Progenitor cell of endocrine pancreas (in vitro differentiated cells): ENCODE measurements at places on chromosomes 16 and 17. TPM values are rescaled to one million over a fixed set of nuclear protein-coding genes. Genes with fewer than 3 reads are reported as not detected.

HSF4 gene
- 2.2 and 6.8 TPM in 2 replicates for total RNA-seq

KRTAP3-3 gene
- not detected in 2 replicates for total RNA-seq

DNA sequence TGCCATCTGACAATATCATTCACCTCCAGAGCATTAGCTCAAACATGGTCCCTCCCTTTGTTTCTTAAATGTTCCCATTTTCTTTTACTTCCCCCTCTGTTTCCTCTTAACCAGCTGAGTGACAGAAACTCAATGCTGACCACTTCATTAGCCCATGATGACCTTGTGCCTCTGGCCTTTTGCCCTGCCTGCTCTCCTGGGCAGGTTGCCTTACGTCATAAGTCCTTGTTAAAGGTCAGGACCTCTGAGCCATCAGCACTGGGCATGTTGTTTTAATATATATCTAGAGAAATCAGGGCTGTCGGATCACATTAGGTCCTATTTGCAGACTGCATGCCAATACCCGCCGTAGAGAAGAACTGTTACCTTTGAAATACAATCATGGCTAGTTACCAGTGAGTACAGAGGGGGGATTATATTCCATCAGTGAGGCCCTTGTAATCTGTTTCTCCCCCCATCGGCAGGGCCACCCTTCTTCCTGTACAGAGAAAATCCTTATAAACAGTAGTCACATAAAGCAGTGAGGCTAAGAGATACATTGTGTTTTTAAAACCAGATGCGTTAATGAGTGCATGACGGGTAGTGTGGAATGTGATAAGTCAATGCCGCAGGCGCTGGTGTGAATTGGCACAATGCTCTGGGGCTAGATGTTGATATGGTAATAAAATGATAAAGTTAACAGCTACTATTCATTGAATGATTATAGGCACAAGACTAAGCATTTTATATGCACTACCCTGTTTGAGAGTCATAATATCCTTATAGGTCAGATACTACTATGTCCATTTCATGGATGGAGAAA, 94.3 kb upstream of the ZFHX3 start:
- no peak for DNase-seq

- DNase-seq, result peak; percentile 6
These were observed 10.7 kb downstream of the SCGB1C2 start for GRCh38 chr17:147796-148740.

- DNase-seq, result no peak
These were observed 135.0 kb upstream of the FOXF1 start for GRCh38 chr16:86375364-86375763.

DNA sequence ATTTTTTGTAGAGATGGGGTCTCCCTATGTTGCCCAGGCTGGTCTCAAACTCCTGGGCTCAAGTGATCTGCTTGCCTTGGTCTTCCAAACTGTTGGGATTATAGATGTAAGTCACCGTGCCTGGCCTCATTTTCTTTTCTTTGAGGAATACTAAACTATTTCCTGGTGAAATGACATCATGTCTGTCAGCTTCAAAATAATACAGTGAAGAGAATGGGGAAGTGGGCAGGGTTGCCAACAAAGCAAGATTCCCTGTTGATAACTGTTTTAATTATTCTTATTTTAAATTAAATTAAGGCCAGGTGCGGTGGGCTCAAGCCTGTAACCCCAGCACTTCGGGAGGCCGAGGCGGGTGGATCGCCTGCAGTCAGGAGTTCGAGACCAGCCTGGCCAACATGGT, 21.1 kb downstream of the PIPOX start:
- no peak for DNase-seq

DNA sequence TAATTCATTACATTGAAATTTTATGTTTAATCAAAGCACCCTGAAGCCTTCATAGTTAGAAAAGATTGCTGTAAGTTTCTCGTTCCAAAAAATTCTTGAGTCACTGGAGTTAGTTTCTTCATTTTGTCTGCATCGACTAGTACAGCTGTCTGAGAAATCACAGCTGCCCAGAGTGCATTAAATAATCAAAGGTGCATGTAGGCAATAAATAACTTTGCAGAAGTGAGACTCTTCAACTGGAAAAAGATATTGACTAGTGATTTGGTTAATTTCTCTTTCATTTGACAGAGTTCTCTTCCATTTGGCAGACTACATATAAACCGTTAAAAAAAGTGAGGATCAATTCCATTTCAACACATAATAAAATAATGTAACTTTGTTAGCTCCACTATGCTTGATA, 234.0 kb downstream of the CNTNAP4 start:
- no peak for DNase-seq

GRCh38 chr17:69607162-69607834, 192.8 kb downstream of the MAP2K6 start:
- peak; percentile 22 for DNase-seq

TSPAN10 gene
- total RNA-seq, result 4.0 and 4.4 TPM in 2 replicates

PMP22 gene
- 0.93 and 1.2 TPM in 2 replicates for total RNA-seq

DNA sequence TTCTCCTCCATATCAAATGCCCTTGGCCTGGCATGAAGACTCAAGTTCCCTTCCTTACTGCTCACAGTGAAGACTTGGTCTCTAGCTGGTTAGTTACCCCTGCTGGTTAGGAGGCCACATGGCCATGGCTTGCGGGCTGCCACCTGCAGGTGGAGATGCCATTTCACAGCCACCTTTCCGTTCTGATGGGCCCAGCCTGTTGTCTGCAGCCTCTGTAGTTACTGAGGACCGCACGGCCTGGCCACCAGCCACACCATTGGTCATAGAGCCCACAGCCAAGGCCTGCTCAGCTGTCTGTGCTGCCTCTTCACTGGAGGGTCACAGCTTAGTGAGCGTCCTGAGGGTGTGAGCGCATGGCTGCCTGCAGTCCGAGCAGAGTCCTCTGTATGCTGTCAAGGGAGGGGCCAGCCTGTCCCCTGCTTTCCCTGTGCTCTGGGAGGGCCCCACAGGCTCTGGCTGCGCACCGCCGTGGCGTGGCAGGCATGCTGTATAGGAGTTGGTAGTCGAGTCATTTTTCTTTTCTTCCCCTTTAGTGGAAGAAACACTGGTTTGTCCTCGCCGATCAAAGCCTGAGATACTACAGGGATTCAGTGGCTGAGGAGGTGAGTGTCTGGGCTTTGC, 59.2 kb downstream of the PLD6 start:
- DNase-seq, result no peak

GRCh38 chr17:81346908-81347349, 48.3 kb upstream of the BAHCC1 start:
- no peak for DNase-seq

DNA sequence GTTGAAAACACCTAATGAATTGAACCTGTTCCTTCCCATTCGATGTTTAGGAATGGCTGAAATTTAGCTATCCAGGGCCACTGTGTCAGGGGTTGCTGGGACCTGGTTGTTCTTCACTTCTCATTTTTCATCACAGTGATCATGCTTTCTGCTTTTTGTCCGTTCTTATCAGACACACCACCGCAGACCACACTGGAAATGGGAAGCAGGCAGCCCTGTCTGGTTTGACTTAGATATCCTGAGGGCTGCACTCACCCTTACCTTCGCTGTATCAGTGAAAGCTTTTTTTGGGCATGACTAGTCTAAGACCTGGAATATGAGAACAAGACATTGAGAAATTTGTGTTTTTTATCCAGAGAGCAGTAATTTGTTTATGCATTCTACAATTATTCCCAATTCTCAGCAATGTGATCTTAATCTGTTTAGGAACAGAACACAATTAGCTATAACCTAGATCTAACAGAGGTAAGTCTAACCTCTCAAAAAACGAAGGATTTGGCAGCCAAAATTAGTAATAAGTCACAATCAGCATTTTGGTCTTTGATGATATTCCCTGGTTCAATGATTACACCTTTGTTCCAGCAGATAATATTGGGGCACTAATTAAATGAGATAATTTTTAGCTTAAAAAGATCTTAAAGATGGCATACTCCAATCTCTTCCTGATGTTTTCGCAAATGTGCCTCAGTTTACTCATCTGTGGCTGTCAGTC, 126.0 kb upstream of the GOT2 start:
- no peak for DNase-seq

DNA sequence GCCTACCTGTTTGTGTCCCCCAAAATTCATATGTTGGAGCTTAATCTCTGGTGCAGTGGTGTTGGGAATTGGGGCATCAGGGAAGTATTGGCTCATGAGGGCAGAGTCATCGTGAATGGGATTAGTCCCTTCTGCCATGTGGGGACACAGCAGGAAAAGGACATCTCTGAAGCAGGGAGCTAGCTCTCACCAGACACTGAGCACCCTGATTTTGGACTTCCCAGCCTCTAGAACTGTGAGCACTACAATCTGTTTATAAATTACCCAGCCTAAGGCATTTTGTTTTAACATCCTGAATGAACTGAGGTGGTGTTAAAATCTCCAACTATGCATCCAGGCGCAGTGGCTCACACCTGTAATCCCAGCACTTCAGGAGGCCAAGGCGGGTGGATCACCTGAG, 206.0 kb downstream of the SEC14L1 start:
- DNase-seq, result no peak

MT1E gene
- total RNA-seq, result 4.0 and 5.2 TPM in 2 replicates

SLFN14 gene
- total RNA-seq, result not detected in 2 replicates

DNA sequence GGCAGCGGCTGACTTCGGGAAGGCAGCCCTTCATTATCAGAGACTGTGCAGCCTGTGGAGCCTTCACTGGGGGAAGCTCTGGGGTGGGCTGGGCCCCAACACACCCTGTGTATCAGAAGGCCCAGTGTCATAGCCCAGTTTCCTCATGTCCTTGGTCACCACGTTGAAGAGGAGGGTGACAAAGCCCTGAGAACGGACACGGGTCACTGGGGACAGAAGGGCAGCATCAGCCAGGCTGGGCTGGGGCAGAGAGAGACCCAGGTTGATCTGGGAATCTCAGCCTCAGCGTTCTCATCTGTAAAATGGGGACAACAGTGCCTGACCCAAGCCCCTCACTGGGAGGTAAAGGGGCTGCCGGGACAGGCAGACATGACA, 19.3 kb downstream of the B9D1 start:
- no peak for DNase-seq

LGALS9 gene
- 2.1 and 3.1 TPM in 2 replicates for total RNA-seq

DNA sequence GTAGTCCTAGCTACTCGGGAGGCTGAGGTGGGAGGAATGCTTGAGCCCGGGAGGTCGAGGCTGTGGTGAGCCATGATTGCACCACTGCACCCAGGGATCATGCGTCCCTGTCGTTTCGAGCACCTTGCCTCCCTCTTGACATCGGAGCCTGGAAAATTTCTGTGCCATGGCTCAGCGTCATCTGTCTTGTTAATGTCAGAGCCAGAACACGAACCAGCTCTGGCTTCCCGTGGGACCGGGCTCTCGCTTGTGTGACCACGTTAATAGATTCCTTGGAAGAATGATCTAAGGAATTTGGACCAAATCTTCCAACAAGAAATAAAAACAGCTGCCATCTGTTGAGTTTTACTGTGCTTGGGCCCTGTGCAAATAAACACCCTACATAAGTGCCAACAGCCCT, 117.7 kb downstream of the ABCC1 start:
- no peak for DNase-seq

DNA sequence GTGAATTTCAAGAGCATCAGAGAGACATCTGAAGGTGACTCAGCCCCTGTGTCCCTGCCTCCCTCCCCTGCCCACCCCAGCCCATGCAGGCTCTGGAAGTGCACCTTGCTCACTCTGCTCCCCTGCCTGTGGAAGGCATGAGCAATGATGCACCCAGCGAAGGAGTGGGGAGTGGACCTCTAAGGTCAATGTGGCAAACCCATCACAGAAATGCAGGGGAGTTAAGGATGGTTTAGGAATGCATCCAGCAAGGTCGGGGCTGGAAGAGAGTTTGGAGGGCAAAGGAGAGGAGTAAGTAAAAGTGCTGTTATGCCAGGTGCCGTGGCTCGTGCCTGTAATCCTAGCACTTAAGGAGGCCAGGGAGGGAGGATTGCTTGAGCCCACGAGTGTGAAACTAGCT, 61.9 kb downstream of the CYB5B start:
- DNase-seq, result no peak

MYH8 gene
- not detected in 2 replicates for total RNA-seq

DNA sequence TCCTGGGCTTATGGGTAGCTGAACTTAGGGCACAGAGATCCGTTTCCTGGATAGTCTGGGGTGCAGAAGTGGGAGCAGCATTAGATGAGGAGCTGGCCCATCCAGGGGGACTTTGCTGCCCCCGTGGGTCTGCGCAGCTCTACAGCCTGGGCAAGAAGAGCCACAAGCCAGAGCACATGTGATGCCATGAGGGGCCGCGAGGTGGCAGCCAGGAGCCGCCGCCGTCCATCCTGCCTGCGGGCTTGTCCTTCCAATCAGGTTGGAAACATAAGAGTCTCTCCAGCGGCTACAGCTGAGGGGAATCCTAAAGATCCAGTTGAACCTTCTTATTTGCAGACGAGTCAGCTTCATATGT, 21.9 kb downstream of the C1QTNF1 start:
- peak; percentile 68 for DNase-seq

- no peak for DNase-seq
These were observed 63.5 kb downstream of the MYH13 start for GRCh38 chr17:10309003-10309974.

DNA sequence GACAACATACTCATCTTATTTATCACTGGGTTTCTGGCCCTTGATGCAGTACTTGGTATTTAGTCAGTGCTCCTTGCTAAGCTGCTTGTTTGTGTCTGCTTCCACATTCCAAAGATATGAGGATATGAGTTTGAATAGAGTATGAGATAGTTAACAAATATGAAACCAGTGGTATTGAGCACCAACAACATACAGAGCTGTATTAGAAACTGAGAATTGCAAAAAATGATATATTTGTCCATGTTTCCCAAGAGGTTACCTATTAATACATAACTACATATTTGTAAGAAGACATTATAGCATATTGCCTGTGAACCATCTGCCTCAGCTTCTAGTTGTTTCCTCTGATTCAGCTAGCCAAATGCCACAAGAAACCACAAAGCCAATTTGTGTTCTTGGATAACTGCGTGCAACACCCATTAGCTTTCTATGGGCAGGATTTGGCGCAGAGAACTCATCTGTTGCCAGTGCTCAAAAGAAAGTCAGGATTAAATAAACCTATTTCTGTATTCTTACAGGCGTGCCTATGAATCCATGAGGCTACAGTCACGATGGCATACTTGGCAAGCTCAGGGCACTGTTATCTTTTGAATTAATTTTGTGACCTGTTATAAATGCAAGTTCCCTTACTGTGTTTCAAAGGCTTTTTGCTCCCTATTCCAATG, 194.4 kb downstream of the MAP2K6 start:
- DNase-seq, result no peak

GRCh38 chr16:19497176-19497575, 24.7 kb downstream of the GDE1 start:
- no peak for DNase-seq

PRSS22 gene
- 23.3 and 25.9 TPM in 2 replicates for total RNA-seq
